Mesothelial cell of epicardium (in vitro differentiated cells): ENCODE measurements at places on chromosomes 4 and X.

- DNase-seq = no peak
- H3K36me3 ChIP-seq = peaks cover 2% of the 10 kb centered on the region
- no peaks in the 10 kb centered on the region for H3K27me3 ChIP-seq
- H3K4me1 ChIP-seq = no peaks in the 10 kb centered on the region
- H3K27ac ChIP-seq = no peak overlapping the region
Observed at GRCh38 chrX:81868979-81869378, 667.1 kb downstream of the SH3BGRL start.

DNA sequence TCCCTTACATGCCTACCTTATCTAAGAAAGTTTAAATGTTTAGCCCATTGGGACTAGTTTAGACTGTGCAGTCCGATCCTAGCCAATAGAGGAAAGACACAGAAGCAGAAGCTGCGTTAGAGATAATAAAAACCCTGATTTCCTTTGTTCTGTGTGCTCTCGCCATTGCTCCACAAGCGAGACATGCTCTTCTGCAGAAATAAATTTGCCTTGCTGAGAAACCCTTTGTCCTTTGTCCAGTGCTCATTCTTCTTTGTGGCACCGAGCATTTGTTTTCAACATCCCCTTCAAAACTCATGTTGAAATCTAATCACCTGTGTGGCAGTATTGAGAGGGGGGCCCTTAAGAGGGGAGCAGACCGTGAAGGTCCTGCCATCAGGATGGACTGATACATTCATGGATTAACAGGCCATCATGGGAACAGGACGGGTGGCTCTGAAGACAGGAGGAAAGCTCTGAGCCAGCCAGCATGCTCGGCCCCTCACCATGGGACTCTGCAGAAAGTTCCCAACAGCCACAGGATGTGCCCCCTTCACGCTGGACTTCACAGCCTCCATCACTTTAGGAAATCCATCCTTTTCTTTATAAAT, 94.5 kb downstream of the ABLIM2 start:
- no peak overlapping the region for H3K4me3 ChIP-seq
- peaks cover 4% of the 10 kb centered on the region for H3K27me3 ChIP-seq
- H3K4me1 ChIP-seq = no peaks in the 10 kb centered on the region
- peaks cover 9% of the 10 kb centered on the region for H3K36me3 ChIP-seq
- no peak overlapping the region for H3K27ac ChIP-seq

DNA sequence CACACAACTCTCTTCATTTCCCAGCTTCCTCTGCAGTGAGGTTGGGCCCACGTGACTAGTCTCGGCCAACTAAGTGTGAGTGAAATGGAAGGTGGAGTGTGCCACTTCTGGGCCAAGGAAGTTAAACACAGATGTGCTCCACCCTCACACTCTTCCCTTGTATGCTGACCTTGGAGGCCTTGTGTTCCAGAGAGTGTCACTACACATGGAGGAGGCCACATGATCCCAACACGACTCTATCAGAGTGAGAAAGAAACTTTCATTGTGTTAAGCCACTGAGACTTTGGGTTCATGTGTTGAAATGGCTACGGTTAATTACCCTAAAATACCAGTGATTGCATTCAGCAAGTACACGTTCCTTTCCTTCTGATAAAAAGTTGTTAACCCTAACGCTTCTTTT, 55.1 kb downstream of the TBC1D9 start:
- no peaks in the 10 kb centered on the region for H3K27me3 ChIP-seq
- no peak overlapping the region for H3K4me3 ChIP-seq
- no peak overlapping the region for H3K27ac ChIP-seq
- no peak for DNase-seq
- H3K4me1 ChIP-seq = peaks cover 59% of the 10 kb centered on the region
- peaks cover 21% of the 10 kb centered on the region for H3K36me3 ChIP-seq

DNA sequence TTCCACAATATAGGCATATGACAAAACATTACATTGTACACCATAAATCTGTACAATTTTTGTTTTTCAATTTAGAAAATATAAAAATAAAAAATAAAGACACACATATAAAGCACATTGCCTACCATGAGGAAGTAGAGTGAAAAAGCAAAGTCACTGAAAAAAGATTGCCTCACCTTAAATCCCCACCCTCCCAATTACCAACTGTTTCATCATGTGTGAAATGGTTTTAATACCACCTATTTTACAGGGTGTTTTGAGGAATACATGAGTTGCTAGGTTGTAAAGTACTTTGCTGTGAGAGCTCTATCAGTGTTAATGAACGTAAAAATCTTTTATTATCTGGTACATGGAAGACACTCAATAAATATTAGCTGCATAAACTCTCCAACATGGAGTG, 373.6 kb upstream of the NDST3 start:
- peak overlapping the region; percentile 40 for H3K27ac ChIP-seq
- peaks cover 11% of the 10 kb centered on the region for H3K4me1 ChIP-seq
- no peaks in the 10 kb centered on the region for H3K27me3 ChIP-seq
- H3K36me3 ChIP-seq = peaks cover 1% of the 10 kb centered on the region
- H3K4me3 ChIP-seq = no peak overlapping the region
